Testis (tissue), 5 donors: ENCODE measurements at places on chromosomes 4 and X. TPM values are rescaled to one million over a fixed set of nuclear protein-coding genes. Genes with fewer than 3 reads are reported as not detected.

Gene UBA6
- polyA plus RNA-seq, result 19.7 TPM

DNA sequence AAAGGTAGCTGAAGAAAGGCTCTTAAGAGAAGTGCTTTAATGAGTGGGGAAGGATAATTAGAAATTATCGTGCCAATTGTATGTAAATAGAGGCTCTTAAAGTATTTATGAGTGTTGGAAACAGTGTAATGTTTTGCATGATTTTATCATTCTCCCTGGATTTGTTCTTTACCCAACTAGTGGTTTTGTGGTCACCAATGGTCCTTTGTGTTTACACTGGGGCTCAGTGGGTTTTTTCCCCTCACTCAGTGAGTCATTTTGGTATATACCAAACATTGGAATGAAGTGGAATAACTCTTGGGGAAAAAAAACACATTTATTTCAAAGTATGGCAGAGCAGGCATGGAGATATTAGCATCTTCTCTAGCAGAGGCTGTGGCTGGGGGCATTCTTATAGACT lies 20.8 kb upstream of the LGI2 start:
- no peak for DNase-seq

DNA sequence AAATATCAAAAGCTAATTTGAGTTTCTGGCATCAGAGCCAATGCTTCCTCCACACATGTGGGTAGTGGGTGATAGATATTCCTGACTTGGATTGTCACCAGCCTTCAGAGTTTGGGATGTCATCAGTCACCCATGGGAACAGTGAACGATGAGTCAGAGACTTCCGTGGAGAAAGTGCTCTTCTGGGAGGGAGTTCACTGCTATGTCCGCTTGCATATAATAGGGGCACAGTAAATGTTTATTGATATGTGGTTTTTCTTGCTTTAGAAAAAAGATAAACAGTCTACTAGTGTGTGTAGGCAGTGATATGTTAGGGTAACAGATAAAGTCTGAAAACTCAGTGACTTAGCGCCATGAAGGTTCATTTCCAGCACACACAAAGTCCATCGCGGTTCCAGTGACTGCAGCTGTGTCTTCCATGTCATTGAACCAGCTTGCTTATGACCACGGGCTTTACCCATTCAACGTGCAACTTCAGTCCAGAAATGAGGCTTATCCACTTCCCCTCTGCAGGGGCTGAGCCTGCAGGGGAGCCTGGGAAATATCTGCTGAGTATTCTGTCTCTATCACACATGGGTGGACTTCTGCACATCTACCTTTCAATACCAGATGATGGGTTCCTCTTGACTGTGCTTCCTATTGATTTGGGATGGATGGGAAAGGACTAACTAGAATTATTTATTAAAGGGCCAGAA lies 87.7 kb upstream of the WWC2 start:
- DNase-seq, result no peak

- no peak for DNase-seq
Observed at GRCh38 chrX:29044423-29045184, 457.4 kb downstream of the IL1RAPL1 start.

GRCh38 chrX:133970076-133970475 lies 15.3 kb downstream of the GPC3 start:
- no peak for DNase-seq

Gene PITX2
- 2.6 TPM for polyA plus RNA-seq

GRCh38 chrX:147920161-147920666 lies 8.5 kb downstream of the FMR1 start:
- no peak for DNase-seq

- DNase-seq, result no peak
Observed at GRCh38 chr4:87044511-87045233, 109.9 kb downstream of the AFF1 start.

- peak; percentile 43 for DNase-seq
Observed at GRCh38 chr4:52657618-52658501, 1.2 kb downstream of the USP46 start.

GRCh38 chrX:119899125-119899524 lies 3.4 kb downstream of the AKAP14 start:
- DNase-seq, result no peak

- peak; percentile 43 for DNase-seq
Observed at GRCh38 chrX:17788439-17788838, 51.1 kb downstream of the SCML1 start.

GRCh38 chr4:121390335-121390734 lies 9.5 kb upstream of the QRFPR start:
- no peak for DNase-seq

Gene FRMPD4
- 1.1 TPM for polyA plus RNA-seq

- DNase-seq, result no peak
Observed at GRCh38 chr4:139184129-139184528, 7.1 kb upstream of the ELF2 start.

DNA sequence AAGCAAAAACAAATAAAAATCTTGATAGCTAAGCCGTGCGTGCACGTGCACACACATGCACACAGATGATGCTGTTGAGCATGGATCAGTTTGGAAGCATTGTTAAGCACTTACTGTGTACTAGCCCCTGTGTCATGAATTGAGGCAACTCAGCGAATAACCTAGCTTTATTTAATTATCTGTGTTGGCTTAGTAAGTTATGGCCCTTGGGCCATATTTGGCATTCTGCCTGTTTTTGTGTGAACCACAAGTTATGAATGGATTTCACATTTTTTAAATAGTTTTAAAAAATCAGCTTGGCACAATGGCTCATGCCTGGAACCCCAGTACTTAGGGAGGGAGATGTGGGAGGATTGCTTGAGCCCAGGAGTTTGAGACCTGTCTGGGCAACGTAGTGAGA lies 113.6 kb upstream of the CBLL2 start:
- DNase-seq, result no peak

DNA sequence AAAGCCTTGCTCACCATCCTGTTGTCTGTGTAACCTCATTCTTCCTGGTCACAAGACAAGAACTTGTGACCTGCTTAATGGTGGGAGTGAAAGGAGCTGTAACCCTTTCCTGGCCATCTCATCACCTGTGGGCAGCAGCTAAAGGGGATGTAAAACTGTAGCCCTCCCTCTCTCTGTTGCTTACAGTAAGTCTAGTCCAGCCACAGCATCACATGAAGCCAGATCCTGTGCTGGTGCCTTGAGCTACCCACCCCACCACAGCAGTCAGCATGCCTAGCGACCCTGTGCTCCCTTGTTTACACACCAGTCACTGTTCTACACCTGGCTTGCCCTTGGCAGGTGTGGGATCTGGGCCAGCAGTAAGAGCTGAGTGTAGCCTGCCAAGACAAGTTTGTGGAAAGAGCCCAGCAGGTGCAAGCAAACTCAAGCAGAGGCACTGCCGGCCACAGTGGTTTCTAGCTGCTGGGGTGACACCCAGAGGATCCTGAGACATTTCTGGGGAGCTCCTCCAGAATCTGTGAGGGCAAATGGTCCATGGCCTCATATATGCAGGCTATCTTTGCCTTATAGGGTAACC lies 41.0 kb downstream of the UGT2B28 start:
- no peak for DNase-seq

Gene GAGE12J
- polyA plus RNA-seq, result 14.2 TPM

- DNase-seq, result no peak
Observed at GRCh38 chr4:148693913-148694649, 251.9 kb upstream of the NR3C2 start.

Gene DDIT4L
- 5.5 TPM for polyA plus RNA-seq

Gene TCEAL7
- 3.9 TPM for polyA plus RNA-seq

DNA sequence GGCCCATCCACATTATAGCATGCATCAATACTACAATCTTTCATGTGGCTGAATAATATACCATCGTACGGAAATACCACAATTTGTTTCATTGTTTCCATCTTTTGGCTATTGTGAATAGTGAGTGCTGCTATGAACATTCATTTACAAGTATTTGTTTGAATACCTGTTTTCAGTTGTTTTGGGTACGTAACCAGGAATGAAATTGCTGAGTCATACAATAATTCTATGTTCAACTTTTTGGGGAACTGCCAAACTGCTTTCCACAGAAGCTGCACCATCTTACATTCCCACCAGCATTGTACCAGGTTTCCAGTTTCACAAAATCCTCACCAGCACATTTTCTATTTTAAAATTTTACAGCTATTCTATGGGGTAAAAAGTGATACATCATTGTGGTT lies 28.5 kb upstream of the MANBA start:
- no peak for DNase-seq

Gene CLCN4
- 5.1 TPM for polyA plus RNA-seq

- DNase-seq, result no peak
Observed at GRCh38 chrX:46580613-46581012, 7.0 kb downstream of the CHST7 start.

Gene REELD1
- polyA plus RNA-seq, result 0.38 TPM

DNA sequence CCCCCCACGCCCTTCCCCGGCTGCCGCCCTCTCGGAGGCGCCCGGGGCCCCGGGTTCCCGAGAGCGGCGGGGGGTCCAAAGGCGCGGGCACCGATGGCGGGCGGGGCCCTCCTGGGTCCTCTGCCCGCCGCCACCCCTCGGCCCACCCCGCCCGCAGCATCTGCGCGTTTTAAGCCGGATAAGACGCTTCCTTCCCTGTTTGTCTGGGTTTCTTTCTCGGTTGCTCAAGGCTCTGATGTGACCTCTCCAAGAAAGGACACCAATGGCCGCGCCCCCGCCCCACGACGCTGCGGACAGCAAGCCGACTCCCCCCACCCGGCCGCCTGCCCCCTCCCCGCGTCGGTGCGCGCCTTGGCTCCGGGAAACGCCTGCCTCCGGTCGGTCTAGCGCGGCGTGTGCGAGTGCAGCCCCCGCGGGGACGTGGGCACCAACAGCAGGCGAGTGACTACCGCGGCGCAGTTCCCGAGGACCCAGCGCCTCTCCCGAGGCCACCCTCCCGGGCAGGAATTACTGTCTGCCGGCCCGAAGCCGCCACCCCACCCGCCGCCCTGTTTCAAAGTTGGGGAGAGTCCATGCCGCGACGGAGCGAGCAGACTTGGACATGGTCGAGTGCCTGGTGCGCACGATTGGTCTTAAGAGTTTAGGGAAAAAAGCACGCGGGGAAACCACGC lies 21.1 kb upstream of the HMX1 start:
- DNase-seq, result no peak

GRCh38 chrX:14015294-14015693 lies 14.4 kb downstream of the GEMIN8 start:
- DNase-seq, result no peak

Gene UBQLN2
- 12.8 TPM for polyA plus RNA-seq

Gene F8A3
- 6.1 TPM for polyA plus RNA-seq

DNA sequence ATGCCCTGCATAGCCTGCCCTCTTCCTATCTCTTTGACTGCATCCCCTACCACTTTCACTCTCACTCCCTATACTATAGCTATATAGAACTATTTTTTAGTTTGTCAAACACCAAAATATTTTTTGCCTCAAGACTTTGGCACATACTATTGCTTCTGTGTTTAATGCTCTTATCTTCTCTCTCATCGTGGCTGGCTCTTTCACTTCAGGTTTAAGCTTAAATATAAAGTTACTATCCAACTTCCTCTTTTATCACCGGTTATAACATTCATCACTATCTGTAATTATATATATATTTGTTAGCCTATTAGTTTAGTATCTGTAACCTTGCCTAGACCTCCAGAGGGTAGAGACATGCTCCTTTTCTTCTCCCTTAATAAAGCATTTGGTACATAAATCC lies 11.5 kb upstream of the HMGB2 start:
- DNase-seq, result no peak

DNA sequence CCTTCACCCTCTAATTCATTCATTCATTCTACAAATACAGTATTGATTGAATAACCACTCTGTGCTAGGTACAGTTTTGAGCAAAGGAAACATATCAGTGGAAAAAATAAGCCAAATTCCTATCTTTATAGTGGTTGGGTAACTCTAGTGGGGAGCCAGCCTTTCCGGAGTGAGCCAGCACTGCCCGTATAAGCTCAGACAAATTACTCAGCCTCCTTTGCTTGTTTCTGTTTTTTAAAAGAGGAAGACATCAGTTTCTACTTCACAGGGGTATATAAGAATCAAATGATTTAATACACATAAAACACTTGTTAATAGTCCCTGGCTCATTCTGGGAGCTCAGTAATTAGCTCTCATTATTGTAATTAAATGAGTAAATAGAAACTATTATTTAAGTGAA lies 238.2 kb upstream of the MAD2L1 start:
- no peak for DNase-seq

Gene SULT1B1
- polyA plus RNA-seq, result 0.34 TPM

DNA sequence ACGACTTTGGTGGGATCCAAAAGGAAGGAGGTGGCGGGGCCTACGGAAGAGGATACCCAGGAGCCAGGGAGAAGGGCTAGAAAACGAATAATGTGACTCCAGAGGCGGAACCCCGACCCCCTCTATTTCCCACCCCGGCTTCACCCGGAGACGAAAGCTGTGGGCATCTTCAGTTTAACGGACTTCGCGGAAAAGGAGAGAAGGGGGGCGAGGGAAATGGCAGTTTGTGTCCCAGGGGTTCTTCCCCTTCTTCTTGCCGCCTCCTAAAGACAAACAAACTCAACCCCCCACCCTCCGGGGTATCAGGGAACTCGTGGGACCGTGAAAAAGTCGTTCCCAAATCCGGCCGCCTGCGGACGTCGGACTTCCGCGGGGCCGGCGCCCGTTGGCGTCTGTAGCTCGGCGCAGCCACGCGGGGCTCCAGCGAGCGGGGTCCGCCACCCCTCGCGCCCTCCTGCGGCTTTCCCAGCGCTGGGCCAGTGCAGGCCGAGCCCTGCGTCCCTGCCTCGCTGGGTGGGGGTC lies 3.6 kb upstream of the LEF1 start:
- peak; percentile 24 for DNase-seq

GRCh38 chrX:72461766-72462165 lies 110.9 kb downstream of the HDAC8 start:
- peak; percentile 11 for DNase-seq

DNA sequence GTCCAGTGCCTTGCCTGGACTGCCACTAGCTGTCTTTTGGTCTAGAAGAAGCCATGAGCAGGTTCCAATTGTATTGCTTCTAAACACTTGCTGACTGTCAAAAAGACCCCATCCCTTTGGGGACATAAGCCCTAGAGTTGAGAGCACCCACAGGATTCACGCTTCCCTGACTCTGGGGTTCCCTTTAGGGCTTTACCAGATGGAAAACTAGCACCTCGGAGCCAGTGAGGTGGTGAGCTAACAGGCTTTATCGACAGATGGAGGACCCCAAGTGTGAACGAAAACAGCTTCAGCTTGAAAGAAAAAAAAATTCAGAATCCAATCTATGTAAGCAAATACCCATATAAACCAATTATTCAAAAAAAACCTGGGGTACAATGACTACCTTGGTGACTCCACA lies 90.8 kb downstream of the NAA11 start:
- DNase-seq, result no peak

Gene ODAPH
- polyA plus RNA-seq, result not detected

Gene GYPA
- not detected for polyA plus RNA-seq

DNA sequence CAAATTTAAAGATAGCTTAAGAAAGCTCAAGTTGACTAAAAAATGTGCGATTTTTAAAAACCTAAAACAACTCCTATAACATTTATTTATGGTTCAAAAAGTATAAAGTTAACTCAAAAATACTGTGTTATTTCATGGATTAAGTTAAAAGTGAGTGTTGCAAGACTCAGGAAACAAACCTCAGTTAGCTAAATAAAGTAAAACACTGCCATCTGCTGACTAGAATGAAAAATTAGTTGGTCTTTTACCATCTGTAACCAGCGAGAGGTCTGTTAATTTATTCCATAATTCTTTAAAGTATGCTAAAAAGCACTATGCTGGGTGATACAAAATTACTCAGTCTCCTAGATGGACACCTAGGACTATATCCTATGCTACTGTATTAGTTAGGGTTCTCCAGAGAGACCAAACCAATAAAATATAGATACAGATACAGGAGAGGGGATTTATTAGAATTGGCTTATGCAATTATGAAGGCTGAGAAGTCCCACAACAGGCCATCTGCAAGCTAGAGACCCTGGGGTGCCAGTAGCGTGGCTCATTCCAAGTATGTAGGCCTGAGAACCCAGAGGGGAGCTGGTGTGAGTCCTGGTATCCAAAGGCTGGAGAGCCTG lies 4.9 kb upstream of the WDFY3 start:
- DNase-seq, result no peak
